ENCODE measurements at places on chromosomes 16 and 17.
A peak's percentile ranks its signal among the peaks of the same experiment; 100 is the strongest.

DNA sequence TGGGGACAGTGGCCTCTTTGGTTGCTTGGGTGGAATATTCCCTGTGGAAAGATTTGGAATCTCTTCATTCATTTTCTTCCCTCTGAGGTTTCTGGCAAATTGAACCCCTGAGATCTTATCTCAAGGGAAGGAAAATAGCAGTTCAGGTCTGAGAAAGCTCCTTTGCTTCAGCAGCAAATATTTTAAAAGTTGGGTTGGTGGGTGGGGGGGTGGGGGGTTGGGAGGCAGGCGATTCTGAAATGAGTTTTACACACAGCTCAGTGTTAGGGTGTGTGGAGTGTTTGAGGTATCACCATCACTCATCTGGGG lies 6.8 kb downstream of the TBX2 start:
- DNase-seq = no peak

GRCh38 chr16:56667581-56668571 lies at the start of gene MT1G:
Gene MT1G, minus strand, starts transcription at chr16:56668065. Its CDS starts 72 bp downstream, at chr16:56667993.
- DNase-seq = peak; percentile 49

DNA sequence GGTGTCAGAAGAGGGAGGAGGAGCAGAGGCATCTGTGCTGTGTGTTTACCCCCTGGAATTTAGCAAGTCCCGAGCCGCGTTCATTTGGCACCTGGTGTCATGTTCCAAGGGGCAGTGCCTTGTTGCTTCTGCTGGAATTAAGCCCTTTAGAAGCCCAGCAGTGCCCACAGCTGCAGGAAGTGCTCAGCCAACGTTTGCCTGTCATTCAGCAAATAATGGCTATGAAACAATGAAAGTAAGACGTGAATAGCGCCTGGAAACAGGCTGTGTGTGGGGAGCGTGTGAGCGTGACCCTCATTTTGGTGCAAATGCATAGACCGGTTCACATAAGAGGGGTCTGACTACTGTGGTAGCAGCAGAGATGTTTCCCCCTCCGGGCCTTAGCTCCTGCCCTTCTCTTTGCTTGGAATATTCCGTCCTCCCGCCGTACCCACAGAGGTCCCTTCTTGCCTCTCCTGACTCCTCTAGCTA lies 5.8 kb upstream of the ATP2C2 start:
- DNase-seq = no peak

- DNase-seq = no peak
These were observed 129.7 kb upstream of the GSE1 start for GRCh38 chr16:85483424-85483823.

DNA sequence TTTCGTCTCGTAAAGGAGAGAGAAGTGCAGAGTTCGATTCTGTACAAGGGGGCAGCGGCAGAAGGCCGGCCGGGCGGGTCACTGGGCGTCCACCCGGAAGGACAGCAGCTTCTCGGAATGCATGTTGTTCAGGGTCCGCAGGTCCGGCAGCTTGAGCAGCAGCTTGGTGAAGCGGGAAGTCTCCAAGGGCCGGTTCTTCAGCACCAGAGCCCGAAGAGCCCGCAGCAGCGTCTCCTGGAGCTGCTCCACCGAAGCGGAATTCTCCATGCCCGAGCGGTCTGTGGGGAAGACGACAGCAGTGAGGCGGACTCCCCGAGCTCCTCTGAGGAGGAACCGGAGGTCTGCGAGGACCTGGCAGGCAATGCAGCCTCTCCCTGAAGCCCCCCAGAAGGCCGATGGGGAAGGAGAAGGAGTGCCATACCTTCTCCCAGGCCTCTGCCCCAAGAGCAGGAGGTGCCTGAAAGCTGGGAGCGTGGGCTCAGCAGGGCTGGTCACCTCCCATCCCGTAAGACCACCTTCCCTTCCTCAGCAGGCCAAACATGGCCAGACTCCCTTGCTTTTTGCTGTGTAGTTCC lies 7.3 kb downstream of the NR1D1 start:
- DNase-seq = no peak

GRCh38 chr17:43444223-43445008 lies 39.4 kb upstream of the DHX8 start:
- no peak for DNase-seq

GRCh38 chr17:80386341-80386740 lies 28.6 kb upstream of the ENDOV start:
- DNase-seq = no peak

GRCh38 chr17:55830699-55831471 lies 80.0 kb downstream of the PCTP start:
- DNase-seq = no peak

DNA sequence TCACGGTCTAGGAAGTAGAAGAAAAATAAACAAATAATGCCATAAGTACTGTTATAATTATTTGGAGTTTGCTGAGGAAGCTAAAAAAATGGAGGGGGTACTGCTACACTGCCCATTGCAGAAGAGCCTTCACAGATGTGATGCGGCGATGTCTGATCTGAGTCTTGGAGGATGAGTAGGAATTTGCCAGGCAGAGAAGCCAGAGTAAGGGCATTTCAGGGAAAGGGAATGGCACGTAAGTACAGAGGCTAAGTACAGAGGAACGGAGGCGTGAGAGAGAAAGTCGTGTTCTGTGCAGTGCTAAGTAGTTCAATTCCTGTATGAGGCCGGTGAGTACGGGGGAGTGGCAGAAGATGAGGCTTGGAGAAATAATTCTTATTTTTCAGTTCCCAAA lies 741 bp upstream of the GRB2 start:
- DNase-seq = no peak

DNA sequence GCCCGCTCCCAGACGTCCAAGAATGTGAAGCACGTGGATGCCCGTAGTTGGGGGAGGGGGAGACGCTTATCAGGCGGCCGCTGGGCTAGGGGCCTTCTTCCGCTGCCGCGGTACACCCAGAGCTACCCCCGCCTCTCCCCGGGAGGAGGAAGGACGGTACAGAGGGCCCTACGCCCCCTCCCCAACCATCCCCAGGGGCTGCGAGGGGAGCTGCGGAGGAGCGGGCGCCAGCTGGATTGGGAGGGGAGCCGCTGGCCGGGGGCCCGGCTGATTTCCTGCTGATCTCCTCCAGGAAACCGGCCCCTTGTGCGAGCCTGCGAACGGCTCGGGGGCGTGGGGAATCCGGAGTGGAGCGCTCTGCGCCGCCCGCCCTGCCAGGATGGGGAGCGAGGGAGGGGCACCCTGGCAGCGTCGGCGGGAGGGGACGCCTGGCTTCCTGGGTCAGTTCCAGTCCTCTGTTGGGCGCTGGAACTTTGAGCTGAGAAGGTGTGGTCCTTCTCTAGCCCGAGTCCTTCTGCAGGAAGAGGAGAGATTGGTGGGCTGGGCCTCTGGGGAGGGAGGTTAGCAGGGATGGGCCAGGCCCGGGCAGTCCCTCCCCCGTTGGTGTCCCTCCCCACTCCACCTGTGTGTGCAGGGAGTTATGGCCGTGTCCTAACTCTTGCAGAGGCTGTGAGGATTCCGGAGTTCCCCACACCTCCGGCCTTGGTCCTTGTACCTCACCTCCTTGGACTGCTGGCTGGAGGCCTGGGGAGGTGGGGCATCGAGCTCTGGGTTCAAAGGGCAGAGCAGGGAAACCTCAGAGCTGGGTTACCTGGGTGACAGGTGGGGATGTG lies 19.2 kb downstream of the GJD3 start:
- peak; percentile 93 for DNase-seq

DNA sequence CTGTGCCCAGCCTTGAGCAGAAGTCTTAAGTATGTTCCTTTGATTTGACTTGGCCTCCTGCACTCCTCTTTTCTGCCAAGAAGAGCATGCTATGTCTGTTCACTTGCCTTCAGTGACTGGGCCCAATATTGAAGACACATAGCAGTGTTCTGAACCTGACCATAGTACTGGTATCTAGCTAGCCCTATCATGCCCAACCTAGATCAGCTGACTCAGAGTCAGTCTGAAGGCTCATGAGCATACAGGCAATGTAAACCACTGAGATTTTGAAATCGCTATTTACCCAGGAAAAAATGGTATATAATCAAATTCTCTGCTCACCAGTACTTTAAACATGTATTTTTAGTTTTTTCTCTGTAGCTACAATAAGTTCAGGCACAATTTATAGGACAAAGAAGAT lies 129.4 kb downstream of the TANC2 start:
- DNase-seq = no peak

GRCh38 chr17:79183293-79184158 lies 108.9 kb downstream of the ENGASE start:
- DNase-seq = peak; percentile 40

- DNase-seq = no peak
These were observed 20.2 kb upstream of the SMIM5 start for GRCh38 chr17:75612906-75613626.

DNA sequence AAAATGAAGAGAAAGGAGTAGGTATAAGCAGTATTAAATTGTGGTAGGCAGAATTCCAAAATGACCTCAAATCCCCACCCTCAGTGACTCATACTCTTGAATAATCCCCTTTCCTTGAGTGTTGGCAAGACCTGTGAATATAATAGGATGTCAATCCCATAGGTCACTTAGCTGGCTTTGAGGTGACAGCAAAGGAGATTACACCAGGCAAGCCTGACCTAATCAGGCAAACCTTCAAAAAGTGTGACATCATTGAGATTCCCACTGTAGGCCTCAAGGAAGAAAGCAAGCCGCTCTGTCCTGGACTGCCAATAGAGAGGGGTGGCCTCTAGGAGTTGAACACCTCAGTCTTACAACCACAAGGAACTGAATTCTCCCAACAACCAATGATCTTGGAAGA lies 535.2 kb downstream of the RBFOX1 start:
- DNase-seq = no peak

- no peak for DNase-seq
These were observed 27.6 kb upstream of the ST6GALNAC2 start for GRCh38 chr17:76612977-76613851.

GRCh38 chr17:20206068-20206467 lies 196.9 kb downstream of the SPECC1 start:
- DNase-seq = peak; percentile 12

DNA sequence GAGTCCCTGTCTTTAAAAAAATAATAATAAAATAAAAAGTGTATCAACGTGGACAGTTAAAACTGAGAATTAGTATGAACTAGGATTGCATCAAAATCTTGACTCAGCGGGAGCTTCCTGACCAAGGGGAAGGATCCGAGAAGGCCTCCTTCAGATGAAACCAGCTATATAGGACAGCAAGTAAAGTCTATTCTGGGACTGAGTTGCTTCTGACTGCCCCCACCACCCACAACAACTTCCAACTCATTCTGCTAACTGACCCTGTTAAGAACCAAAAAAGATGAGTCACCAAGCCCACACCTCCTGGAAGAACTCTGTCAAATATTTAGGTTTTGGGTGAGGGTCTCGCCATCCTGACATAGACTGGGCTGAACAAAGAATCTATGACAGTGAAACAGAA lies 24.9 kb downstream of the MPP3 start:
- DNase-seq = no peak

DNA sequence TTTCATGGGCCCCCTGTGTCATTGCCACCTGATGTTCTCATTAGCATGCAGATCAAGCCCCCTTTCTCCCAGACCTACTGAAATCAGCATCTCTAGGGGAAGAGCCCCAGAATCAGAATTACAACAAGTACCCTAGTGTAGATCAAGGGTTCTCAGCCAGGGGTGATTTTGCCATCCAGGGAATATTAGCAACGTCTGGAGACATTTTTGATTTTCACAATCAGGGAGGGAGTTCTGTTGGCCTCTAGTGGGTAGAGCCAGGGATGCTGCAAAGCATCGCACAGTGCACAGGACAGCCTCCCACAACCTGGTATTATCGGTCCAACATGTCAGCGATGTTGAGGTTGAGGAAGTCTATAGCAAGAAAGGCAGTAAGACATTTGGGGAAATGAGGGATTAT lies 7.3 kb downstream of the AMZ2 start:
- no peak for DNase-seq

DNA sequence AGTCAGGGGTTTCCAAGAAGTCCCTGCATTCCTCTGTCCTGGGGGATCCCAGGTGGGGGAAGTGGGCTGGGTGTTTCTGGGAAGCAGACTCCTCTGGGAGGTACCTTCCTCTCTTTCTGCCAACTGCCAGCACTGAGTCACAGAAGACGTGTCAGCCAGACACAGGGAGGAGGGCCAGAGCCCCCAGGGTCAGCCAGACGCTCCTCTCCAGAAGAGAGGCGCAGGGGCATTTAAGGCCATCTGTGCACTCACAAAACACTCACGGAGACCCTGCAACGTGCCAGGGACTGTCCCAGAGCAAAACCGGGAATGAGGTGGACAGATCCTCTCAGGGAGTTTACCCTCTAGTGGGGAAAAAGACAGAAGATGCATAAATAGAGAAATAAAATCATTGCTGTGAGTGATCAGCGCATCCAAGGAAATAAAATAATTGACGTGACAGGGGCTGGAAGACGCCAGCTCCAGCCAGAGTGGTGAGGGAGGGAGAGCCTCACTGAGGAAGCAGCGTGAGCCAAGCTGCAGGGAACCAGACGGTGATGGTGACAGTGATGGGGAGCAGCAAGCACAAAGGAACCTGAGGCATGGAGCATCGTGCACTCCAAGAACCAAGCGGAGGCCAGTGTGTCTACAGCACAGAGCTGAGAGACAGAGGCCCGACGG lies 105.4 kb downstream of the ZNF423 start:
- DNase-seq = no peak

DNA sequence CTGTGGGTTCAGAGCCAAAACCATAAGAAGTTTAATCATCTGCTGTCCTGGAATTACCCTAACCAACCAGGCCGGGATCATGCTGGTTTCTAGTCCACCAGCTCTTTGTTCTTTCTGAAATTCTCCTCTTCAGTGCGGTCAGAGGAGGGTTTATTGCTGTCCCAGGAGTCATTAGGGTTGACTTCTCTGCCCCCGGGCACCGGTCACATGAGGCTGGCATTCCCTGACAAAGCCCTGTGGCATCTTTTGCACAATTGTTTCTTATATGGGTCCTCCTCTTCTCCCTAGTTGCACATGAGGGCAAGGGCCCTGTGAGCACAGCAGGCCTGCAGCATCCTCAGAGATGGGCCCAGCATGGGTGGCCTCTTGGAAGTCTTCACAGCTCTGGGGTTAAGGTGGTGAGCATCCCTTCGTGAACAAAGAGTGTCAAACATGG lies 243.9 kb downstream of the IRF8 start:
- DNase-seq = no peak

GRCh38 chr16:21156767-21157467 lies 1.6 kb upstream of the LDAF1 start:
- peak; percentile 62 for DNase-seq

GRCh38 chr16:82603784-82604411 lies 22.9 kb upstream of the CDH13 start:
- DNase-seq = peak; percentile 40

DNA sequence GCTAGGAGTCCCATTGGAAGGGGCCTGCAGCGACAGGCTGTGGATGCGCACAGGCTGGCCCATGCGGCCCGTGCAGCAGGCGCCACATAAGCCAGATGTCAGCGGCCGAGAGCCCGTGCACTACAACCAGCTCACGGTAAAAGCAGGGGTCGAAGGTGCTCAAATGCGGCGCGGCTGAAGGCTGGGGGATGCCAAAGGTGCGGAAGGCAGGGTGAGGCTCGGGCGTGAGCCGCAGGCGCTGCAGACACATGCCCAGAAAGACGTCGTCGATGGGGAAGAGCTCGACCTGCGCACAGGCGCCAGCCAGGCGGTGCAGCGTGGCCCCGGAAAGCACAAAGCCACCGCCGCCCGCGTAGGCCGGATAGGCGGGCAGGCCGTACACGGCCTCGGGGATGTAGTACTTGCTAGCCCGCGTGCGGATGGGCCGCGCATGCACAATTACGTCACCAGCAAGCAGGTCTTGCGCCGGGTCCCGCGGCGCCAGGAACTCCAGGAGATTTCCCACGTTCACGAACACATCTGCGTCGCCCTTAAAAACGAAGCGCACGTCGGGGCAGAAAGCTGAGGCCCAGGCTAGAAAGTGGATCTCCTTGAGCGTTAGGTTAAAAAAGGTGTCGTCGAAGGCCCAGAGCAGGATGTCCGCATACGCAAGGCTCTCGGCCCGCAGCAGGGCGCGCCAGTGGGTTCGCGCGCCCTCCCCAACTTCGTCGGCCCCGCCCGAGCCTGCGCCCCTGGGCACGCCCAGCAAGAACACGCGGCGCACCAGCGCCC lies 1.3 kb downstream of the B3GNT9 start:
- DNase-seq = no peak
